ENCODE measurements at places on chromosomes 12 and 14.

GRCh38 chr12:77919450-77919849 is 88.8 kb downstream of the NAV3 start:
- no peak for DNase-seq

DNA sequence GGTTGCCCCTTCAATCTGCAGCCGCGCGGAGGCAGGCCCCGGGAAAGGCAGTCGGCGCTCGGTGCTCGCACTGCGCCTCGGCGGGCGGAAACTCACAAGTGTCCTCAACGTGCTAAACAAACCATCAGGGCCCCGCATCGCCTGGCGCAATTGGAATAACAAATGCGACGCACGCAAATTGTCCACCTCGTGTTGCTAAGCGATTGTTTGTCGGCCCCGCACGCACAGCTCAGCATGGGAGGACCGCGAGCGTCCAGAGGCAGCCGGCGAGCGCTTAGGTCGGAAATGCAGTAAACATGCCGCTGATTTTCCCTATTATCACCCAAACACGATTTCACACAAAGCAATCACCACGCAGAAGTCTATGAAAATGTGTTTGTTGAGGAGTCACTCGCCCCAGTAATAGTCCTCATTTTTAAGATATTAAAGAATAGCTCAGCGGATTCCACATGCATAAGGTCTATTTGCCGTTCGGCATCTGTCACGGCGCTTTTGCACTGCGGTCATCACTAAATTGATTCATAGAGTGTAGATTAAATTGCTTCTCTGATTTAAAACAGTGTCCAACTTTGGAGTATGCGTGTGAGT is 3.2 kb upstream of the GSC start:
- no peak for DNase-seq

DNA sequence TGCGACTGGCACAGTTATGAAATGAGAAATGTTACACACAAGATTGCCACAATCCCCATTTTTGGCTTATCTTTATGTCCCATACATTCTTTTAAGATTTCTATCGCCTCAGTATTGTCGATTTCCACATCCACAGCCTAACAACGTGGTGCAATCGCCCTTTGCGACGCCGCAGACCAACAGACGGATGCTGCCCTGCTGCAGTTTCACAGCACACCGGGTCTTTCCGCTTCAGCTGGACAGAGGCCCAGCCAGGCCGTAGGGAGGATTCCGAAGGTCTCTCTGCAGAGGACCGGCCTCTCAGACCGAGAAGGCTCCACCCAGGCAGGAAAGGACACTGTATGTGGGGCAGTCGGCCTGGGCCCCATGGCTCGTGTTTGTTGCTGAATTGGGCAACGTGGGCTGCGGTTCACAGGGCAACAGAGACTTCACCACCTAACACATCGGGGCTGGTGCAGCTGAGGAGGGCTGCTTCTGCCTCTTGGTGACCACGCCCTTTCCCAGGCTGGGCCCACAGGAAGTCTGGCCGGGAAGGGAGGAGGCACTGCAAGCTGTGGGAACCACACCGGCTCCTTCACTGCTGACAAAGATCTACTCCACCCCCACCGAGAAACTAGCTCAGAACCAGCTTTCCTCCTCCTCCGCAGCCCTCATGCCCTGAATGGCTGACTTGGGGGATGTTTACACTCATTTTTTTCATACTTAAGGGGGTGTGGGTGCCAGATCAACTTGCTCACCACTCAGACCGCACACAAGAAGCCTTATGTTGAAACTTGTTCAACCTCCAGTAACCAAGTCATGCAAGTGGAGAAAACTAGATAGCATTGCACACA is 32.9 kb upstream of the MDM1 start:
- DNase-seq: peak; percentile 52

DNA sequence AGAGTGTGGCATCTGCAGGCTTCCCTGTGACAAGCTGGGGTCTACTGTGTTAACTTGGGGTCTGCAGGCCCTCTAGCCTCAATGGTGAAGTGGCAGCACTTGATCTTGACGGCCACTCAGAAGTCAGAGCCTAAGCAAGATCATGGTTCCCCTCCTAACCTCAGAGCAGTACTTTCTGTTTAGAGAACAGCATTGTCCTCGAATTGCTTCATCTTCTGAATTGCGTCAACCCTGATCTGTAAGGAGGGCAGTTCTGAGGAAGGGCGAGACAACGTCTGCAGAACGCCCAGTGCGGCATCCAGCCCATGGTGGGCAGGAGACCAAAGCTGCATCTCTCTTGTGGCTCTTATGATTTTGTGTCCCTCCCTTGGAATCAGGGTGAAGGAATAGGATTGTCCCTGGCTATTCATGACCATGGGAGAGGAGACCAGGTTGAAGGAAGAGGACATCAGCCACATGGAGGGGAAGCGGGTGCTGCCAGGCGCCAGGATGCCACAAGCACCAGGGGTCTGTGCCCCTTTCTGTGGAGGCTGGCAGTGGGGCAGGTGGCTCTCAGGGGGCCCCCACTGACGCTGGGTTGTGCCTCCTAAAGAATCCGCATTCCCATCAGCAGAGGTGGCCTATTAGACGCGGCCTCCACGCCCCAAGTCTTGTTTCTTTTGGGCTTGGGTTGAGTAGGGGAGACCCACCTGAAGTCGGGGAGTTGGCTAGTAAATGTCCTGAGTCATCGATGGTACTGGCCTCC is 2.2 kb downstream of the SERPINA9 start:
- DNase-seq: no peak

- no peak for DNase-seq
These were observed 90.9 kb upstream of the CPM start for GRCh38 chr12:69023840-69024239.

DNA sequence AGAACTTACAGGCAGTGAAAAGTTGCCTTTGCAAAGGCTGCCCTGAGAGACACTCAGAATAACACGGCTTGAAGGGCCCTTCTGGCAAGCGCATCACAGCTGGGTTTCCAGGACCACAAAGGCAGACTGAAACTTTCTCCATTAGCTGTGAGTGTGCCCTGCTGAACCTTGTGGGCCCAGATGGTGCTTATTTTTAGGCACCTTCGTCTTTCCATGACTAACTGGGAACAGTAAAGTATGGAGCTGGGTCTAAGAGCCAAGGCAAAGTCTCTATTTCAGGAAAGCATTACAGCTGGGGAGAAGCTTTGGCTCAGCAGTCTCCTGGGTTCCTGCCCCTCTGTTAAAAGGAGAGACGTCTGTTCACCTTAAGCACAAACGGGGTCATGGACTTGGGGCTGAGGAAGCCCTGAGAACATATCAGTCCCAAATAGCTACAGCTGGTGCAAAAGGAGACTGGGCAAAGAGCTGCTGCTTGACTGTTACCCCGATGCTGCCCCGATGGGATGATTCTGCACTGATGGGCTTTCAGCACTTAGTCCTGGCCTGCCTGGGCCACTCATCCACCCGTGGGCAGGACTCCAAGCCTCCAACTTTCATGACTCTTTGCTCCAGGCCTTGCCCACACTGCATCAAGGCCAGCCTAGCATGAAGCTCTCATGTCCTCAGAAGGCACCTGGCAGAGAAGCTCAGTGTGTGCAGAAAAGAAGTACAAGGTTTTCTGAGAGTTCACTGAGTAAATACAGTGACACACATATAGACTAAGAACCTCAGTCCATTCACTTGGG is 248.3 kb downstream of the PHLDA1 start:
- no peak for DNase-seq

- DNase-seq: no peak
These were observed 12.6 kb downstream of the ACTR6 start for GRCh38 chr12:100213016-100213891.

GRCh38 chr12:128823216-128823915 is 392 bp downstream of the SLC15A4 start:
- DNase-seq: no peak

DNA sequence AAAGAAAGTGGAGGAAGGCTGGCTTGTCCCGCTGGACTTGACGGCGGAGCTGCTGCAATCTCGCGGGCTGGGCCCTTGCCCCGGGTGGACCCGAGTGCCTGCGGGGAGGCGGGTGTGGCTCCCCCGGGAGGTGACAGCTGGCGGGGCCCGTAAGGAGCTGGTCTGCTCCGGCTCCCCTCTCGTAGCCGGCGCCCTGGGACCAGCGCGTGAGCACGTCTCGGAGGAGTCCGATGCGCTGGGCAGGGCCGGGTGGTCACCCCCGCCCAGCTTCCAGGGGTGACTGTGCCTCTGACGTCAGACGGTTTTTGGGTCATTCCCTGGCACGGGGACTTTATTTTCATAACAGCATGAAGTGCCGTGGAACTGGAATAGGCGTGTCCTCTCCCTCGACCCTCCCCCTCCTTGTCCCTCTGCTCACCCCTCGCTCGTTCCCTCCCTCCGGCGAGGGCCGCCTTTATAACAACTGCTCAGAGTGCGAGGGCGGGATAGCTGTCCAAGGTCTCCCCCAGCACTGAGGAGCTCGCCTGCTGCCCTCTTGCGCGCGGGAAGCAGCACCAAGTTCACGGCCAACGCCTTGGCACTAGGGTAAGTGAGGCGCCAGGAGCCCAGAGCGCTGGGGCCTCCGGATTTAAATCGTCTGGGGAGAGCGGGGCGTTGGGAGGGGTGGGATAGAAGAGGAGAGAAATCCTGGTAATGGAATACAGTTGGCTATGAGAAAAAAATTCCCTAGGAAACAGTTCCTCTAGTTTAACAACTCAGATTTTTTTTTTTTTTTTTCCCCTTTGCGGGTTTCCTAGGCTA is at the start of gene GPRC5A:
Gene GPRC5A (plus strand): TSS at position 483 of the 801 bp plus-strand sequence. CDS start 16,688 bp downstream, outside the sequence.
- no peak for DNase-seq

GRCh38 chr14:104534036-104534435 is 45.5 kb upstream of the C14orf180 start:
- DNase-seq: no peak

DNA sequence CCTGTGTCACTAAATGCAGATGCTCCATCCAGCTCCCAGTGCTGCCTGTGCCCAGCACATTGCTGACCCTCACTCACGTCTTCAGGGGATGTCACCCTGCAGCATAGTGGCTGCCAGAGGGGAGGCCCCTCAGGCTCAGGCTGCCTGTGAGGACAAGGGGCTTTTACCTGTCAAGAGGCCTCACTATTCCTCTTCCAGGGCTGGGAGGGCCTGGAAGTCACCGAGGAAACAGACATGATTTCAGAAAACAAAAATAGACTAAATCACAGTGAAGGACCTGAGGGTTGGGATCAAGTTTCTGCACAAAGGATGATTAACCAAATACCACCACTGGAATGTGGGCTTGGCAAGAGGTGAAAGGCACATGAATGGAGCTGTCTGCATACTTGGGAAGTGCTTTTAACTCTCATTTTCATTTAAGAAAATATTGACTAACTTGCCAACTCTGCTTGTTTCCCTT is 1202.3 kb downstream of the BCL11B start:
- no peak for DNase-seq

DNA sequence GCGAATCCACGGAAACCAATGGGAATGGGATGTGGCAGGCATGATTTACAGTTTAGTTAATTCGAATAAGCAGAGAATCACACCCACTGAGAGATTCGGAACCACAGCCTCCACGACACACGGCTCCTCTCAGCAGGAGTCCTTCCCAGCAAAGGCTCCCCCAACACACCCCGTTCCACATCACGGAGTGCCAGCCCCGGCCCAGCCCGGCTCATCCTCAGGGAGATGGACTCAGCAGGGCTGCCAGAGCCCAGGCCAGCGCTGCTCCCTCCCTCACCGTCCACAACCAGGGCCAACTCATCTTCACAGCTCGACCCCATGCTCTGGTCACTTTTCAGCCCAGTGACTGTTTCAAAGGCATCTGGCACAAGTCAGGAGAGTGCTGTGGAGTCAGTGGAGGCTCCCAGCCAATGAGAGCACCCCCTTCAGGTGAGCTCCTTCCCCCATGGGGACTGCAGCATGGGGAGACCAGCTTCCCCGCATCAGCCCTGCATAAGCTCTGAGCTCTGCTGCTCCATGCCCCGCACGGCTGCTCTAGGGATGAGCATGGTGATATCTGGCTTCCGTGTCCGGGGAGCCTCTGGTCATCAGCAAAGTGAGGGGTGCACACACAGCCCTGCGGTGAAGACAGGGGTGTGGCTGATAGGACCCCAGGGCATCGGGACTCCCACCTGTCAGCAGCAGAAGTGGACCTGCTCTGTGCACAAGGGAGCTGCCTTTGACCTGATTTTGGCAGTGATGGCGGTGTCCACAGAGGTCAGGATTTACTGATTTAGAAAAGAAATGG is 238.8 kb upstream of the SFSWAP start:
- DNase-seq: no peak

- DNase-seq: no peak
These were observed 66.5 kb downstream of the BHLHE41 start for GRCh38 chr12:26058308-26058707.

DNA sequence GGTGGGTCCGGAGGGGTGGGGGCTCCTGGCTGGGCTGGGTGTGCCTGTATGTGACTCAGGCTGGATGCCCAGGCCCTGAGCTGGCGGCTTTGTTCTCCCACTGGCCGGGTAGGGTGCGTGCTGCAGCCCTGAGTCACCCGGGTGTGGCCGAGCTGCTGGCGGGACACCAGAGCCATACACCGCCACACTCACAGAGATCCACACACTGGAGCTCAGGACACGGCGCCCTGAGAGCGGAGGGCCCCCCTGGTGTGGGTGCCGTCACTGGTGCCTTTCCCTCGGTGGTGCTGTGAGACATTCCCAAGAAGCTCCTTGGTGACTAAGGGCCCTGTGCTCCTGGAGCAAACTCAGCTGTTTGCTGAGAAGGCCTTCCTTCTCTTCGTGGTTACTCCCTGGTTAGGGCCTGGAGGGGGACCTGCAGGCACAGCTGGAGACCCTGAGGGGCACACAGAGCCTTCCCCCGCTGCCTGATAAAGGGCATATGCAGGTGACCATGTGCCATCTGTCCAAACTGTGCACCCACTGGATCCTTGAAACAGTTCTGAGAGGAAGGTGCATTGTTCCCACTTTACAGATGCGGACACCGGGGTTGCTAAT is 44.3 kb downstream of the KRT80 start:
- no peak for DNase-seq

GRCh38 chr14:102197317-102197853 is 57.7 kb downstream of the WDR20 start:
- DNase-seq: no peak

DNA sequence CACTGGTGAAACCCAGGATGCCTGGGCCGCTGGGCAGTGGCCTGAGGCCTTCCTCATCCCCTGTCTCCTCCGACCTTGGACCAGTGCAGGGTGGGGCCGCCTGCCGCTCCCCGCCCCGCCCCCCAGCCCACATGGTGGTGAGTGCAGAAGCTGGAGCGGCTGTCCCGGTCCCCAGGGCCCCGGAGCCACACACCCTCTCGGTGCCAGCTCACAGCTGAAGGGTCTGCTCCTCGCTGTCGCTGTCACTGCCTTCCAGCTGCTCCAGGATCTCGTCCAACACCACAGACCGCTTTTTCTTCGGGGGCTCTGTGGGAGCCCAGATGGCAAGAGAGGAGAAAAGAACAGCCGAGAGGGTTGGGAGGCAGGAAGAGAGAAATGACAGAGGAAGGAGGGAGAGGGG is 143.1 kb downstream of the RBM19 start:
- no peak for DNase-seq

DNA sequence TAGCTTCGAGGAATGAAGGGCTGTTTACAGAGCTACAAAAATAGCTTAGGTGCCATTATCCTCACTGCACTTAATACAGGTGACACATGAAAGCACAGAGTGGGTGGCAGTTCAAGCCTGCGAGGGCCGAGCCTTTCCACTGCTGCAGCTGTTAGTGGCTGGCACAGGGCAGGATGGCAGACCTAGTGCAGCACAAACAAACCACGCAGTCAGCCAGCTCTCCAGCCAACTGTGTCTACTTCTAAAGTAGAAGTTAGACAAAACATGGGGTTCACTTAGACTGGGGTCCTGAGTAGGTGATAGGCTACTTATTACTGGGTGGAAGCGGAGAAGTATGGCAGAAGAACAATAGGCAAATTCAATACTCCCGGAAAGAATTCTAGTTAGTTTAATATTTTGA is 95.4 kb downstream of the DUSP16 start:
- DNase-seq: no peak

All from GM18507 (cell line).